Left renal cortex interstitium (tissue), 4 donors: ENCODE measurements at places on chromosomes 11 and 22.

DNA sequence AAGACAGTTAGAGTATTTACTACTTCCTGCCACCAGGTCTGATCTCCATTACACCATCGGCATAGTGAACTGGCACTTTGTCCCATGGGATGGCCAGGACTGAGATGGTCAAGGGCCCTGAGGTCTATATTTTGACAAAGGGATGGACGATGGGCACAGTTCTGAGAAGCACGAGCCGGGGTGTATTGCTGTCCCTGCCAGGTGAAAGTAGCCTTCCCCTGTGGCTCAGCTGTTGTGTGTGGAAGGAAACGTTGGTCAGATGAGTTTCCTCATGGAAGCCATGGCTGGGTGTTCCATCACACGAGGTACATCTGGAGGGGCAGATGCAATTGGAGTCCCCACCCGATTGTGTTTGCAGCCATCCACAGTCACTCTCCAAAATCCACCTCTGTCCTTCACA lies 27.9 kb upstream of the BRSK2 start:
- DNase-seq, result no peak

DNA sequence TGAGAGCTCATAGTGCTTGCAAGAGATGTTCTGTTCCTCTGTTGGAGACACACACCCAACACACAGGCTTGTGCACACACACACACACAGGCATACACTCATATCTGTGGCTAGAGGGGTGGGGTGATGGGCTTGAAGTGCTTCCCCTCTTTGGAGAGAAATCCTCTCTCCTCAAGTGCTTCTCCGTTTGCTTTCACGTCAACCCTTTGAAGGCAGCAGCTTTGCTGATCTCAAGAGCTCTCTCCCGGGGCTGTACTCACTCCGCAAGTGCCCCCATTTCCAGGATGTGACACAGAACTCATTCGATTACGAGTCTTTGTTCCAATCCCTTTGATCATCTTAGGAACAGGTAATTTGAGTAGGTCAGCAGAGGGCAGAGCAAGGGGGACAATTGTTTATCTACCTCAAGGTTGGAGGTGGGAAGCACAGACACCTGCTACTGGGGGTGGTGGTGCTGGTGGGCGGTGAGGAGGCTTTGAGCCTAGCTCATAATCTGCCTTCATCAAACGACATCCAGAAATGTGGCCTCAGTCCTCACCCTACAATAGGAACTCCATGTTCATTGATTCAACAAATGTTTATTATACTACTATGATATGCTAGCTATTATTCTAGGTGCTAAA lies 529.8 kb upstream of the CADM1 start:
- DNase-seq, result no peak

DNA sequence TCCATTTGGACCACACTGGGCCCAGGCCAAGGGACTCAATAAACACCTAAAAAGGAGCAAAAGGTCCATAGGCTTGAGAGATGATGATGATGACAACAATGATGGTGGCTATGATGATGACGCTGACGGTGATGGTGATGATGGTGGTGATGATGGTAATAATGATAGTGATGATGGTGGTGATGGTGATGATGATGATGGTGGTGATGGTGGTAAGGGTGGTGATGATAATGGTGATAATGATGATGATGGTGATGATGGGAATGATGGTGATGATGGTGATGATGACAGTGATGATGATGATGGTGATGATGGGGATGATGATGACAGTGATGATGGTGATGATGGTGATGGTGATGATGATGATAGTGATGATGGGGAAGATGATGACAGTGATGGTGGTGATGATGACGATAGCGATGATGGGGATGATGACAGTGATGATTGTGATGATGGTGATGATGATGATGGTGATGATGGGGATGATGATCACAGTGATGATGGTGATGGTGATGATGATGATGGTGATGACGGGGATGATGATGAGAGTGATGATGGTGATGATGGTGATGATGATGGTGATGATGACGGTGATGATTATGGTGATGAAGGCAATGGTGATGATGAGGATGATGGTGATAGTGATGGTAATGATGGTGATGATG lies 7.1 kb upstream of the RASD2 start:
- no peak for DNase-seq

- DNase-seq, result no peak
Measured at GRCh38 chr11:19907008-19907579, 194.5 kb downstream of the NAV2 start.

DNA sequence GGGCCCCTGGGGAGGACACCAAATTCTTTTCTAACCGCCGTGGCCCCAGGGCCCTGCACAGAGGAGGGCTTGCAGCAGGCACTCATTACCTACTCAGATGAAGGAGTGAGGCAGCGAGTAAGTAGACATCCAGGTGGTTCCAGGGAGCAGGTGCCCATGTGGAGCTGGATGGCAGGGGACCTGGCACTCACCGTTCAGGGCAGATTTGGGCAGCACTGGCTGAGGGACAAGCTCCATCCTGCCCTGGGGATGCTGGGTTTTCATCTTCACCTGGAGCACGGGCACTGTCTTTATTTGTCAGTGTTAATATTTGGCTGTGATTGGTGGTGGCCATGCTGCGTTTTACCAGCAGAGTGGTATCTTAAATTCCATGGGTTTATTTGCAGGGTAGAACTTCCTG lies 1182.7 kb downstream of the BRD1 start:
- DNase-seq, result no peak

DNA sequence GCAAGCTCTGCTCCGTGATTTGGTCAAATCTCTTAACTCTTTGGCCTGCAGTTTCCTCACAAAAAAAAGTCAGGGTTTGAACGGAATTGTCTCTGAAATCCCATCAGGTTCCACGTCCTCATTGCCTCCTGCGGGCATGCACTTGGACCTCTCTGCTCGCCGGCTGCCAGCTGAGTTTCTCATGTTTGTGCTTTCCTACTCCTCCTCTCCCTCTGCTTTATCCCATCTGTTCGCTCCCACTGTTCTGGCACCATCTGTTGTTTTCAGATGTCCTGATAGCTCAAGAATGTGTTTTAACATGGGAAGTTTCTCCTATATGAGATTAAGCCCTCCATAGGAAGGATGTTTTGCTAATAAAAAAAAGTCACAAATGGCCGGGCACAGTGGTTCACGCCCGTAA lies 49.4 kb upstream of the ARHGAP42 start:
- no peak for DNase-seq
